ENCODE measurements at places on chromosomes 12 and 14. TPM values are rescaled to one million over a fixed set of nuclear protein-coding genes. Genes with fewer than 3 reads are reported as not detected.

OAS2 gene
- total RNA-seq, result 2.7 TPM

LYSET gene
- 20.9 TPM for total RNA-seq

TMEM233 gene
- not detected for total RNA-seq

ITFG2 gene
- total RNA-seq, result 17.4 TPM

RNF41 gene
- 35.3 TPM for total RNA-seq

IL22 gene
- total RNA-seq, result not detected

MRPS35 gene
- 63.9 TPM for total RNA-seq

CCDC38 gene
- total RNA-seq, result not detected

TFCP2 gene
- 33.9 TPM for total RNA-seq

PPP1R1A gene
- 0.23 TPM for total RNA-seq

IRAK3 gene
- 2.4 TPM for total RNA-seq

POLE2 gene
- 17.4 TPM for total RNA-seq

CLEC9A gene
- total RNA-seq, result not detected

RNF212B gene
- not detected for total RNA-seq

PRKD1 gene
- 8.2 TPM for total RNA-seq

FAM90A1 gene
- total RNA-seq, result not detected

SRRM4 gene
- not detected for total RNA-seq

SERPINA9 gene
- total RNA-seq, result not detected

PABPN1 gene
- total RNA-seq, result 159 TPM

CHGA gene
- total RNA-seq, result not detected

ITGB7 gene
- 0.98 TPM for total RNA-seq

TBK1 gene
- 32.4 TPM for total RNA-seq

INHBE gene
- total RNA-seq, result 0.59 TPM

LBHD2 gene
- total RNA-seq, result not detected

LMBR1L gene
- total RNA-seq, result 34.4 TPM

SAV1 gene
- total RNA-seq, result 13.2 TPM

RTN1 gene
- 0.05 TPM for total RNA-seq

CEBPE gene
- total RNA-seq, result not detected

ITGA5 gene
- total RNA-seq, result 75.8 TPM

SLC4A8 gene
- 18.8 TPM for total RNA-seq

All from Panc1 (cell line).